ENCODE measurements at places on chromosomes 4 and X. TPM values are rescaled to one million over a fixed set of nuclear protein-coding genes. Genes with fewer than 3 reads are reported as not detected.

- peak; percentile 53 for DNase-seq
Measured at GRCh38 chr4:165325732-165326512, 1.5 kb upstream of the MSMO1 start.

Gene CXorf49
- not detected for polyA plus RNA-seq

GRCh38 chr4:89719536-89720090 lies 117.3 kb downstream of the SNCA start:
- no peak for DNase-seq

Gene IL2
- polyA plus RNA-seq, result not detected

GRCh38 chrX:110723844-110724243 lies 71.8 kb downstream of the CHRDL1 start:
- DNase-seq, result no peak

Gene KANTR
- polyA plus RNA-seq, result 3.8 TPM

- no peak for DNase-seq
Measured at GRCh38 chr4:913280-913618, 18.9 kb downstream of the GAK start.

Gene IQCM
- polyA plus RNA-seq, result 0.05 TPM

- DNase-seq, result no peak
Measured at GRCh38 chrX:154791467-154791866, 13.8 kb downstream of the MPP1 start.

DNA sequence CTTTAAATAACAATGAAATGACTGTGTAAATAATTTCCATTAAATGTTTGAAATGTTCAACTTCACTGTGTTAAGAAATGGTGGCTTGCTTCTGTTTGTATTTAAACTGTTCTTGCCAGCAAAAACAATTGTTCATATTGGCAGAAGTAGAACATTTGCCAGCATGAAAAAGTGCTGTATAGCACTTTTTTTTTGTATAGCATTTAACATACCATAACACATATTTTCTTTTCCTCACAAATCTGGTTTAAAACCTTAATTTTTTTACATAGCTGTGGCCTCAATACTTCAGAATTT lies 94.1 kb downstream of the COX18 start:
- DNase-seq, result no peak

GRCh38 chrX:68847172-68847571 lies 18.4 kb downstream of the EFNB1 start:
- no peak for DNase-seq

GRCh38 chr4:110042545-110043517 lies 130.1 kb downstream of the EGF start:
- DNase-seq, result no peak

Gene PNMA6A
- 0.15 TPM for polyA plus RNA-seq

GRCh38 chr4:73257651-73258435 lies 755 bp downstream of the ANKRD17 start:
- no peak for DNase-seq

Gene DMP1
- polyA plus RNA-seq, result not detected

Gene BEX5
- polyA plus RNA-seq, result not detected

Gene MUC7
- polyA plus RNA-seq, result not detected

Gene COL25A1
- polyA plus RNA-seq, result not detected

DNA sequence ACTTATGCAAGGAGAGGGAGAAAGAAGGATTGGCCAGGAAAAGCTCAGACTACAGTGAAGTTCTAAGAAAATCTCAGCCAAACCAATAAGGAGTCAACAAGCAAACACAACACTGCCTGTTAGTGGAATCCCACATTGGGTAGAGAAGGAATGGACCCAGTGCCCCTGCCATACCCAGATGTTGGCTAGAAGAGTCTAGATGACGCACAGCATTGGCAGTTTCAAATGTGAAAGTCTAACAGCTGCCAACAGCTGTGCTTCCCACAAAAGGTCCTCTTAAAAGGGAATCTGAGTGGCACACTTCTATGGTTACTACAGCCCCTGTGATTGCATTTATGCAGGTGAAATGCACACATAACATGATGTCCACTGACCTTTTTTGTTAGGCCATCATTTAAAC lies 37.2 kb upstream of the CPEB2 start:
- DNase-seq, result no peak

Gene VCX2
- polyA plus RNA-seq, result not detected

Gene SPATA18
- polyA plus RNA-seq, result 9.7 TPM

- no peak for DNase-seq
Measured at GRCh38 chrX:67619253-67619652, 75.4 kb downstream of the AR start.

GRCh38 chr4:168822481-168822880 lies 187.6 kb downstream of the CBR4 start:
- no peak for DNase-seq

DNA sequence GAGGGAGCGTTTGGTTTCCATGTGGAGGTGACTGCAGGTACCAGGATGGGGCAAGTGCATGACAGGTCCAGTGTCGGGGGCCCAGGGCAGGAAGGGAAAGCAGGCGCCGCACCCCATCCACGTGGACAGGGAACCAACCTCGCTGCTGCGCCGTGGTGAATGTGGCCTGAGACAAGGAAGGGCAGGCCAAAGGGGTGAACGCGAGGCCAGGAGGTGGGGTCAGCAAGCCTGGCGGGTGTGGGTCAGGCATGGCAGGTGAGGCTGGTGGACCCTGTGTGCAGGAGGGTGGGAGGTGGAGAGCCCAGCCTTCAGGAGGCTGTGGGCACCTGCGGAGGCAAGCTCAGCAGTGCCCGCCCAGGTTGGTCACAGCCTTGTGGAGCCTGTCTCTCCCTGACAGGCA lies 14.7 kb downstream of the SH3BP2 start:
- no peak for DNase-seq

Gene FGB
- not detected for polyA plus RNA-seq

Gene BEX4
- polyA plus RNA-seq, result 21.1 TPM

Gene TCEAL2
- polyA plus RNA-seq, result not detected

- no peak for DNase-seq
Measured at GRCh38 chrX:19554786-19555185, 39.5 kb upstream of the MAP3K15 start.

Gene CPE
- polyA plus RNA-seq, result 11.8 TPM

GRCh38 chr4:751676-752075 lies 46.0 kb downstream of the PCGF3 start:
- DNase-seq, result no peak
